ENCODE measurements at places on chromosomes 3 and 15.

- no peak for DNase-seq
Observed at GRCh38 chr3:135869439-135870105, 96.0 kb upstream of the PPP2R3A start.

GRCh38 chr3:16127249-16127648, 47.2 kb upstream of the GALNT15 start:
- no peak for DNase-seq

DNA sequence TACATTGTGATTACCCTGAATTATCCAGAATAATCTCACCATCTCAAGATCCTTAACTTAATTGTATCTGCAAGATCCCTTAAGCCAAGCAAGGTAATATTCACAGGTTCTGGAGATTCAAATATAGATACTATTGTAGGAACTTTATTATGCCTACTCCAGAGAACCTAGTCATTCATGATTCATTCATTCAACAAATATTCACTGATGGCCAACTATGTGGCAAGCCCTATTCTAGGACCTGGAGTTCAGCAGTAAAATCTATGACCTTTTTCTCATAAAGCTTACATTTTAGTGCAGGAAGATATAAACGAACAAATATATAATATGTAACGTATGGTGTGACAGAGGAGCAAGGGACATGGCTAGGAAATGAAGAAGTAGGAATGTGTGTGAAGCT, 49.6 kb downstream of the ISL2 start:
- DNase-seq: no peak

- no peak for DNase-seq
Observed at GRCh38 chr15:55654561-55655031, 66.5 kb upstream of the PYGO1 start.

GRCh38 chr3:106823701-106824100, 553.5 kb upstream of the CCDC54 start:
- DNase-seq: no peak

DNA sequence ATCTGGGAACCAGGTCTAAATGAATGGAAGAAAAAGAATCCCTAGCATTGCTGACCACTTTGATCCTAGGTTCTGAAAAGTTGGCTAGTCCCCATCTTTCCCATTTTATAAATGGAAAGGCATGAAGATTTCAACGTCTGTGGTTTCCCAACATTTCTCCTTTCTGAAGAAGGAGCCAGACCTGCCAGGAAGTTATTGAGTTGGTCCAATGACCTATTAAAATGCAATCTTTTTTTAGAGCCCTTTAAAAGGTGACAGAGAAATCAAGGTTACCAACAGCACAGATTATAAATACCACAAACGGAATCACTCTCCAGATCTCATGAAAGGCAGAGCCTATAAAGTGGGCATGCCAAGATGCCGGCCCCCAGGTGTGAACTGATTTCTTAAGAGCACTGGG, 505.6 kb upstream of the THBS1 start:
- no peak for DNase-seq

DNA sequence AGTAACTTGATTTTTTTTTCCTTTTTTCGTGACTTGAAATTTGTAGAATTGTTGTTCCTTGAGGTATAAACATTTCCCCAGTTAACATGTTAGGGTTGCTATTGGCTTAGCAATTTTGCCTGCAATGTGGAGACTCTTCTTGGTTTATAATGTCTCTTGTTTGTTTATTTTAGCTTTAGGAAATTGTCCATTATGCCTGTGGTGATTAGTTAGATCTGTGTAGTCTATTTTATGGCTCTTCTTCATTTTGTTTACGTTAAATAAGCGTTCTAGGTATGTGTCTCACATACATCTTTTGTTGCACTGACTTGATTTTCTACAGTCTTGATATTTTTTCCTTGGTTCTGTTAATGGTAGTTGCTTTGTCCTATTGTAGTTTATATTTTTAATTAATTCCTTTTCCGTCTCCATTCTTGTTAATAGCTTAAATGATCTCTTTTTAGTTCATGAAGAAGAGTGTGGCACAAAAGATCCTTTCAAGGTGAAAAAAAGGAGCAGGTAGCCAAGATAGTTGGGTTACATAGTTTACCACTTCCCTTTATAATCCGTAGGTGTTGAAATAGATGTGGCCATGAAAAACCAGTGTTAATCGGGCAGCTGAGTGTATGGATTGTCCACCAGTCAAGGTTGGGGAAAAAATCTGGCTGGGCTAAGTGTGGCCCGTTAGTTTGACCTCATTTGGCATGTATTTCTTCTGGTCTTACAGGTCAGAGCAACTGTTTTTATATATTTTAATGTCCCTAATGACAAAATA, 12.1 kb downstream of the IQGAP1 start:
- no peak for DNase-seq

GRCh38 chr3:44098656-44099415, 142.8 kb upstream of the TOPAZ1 start:
- DNase-seq: no peak

GRCh38 chr3:190443257-190443656, 6.4 kb downstream of the TMEM207 start:
- peak; percentile 26 for DNase-seq

- DNase-seq: no peak
Observed at GRCh38 chr3:62415312-62415801, 42.0 kb upstream of the FEZF2 start.

DNA sequence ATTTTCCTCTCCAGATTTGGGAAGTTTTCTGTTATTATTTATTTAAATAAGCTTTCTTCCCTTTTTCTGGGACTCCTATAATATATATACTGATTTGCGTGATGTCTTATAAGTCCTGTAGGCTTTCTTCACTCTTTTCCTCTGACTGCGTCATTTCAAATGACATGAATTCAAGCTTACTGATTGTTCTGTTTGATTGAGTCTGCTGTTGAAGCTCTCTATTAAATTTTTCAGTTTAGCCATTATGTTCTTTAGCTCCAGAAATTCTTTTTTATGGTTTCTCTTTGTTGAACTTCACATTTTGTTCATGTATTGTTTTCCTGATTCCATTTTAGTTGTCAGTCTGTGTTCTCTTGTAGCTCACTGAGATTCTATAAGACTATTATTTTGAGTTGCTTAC, 135.8 kb upstream of the PRR23C start:
- no peak for DNase-seq

DNA sequence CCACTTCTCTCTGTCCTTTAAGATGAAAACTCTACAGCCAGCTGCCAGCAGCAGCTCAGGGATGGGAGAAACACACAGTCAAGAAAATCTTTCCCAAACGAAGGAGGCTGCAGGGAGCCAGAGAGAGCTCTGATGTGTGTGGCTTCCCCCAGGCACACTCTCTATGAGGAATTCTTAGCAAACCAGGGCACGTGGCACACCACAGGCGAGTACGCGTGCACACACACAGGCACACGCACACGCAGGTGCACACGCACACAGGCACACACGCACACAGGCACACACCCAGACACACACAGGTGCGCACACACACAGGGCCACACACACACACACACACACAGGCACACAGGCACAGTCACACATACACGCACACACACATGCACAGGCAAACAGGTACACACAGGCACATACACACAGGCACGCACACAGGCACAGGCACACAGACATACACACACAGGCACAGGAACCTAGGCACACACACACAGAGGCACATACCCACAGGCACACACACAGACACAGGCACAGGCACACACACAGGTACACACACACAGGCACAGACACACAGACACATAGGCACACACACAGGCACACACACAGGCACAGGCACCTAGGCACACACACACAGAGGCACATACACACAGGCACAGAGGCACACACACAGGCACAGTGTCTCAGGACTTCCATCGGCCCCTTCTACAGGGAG, 91.5 kb upstream of the ATP2B2 start:
- no peak for DNase-seq

- no peak for DNase-seq
Observed at GRCh38 chr15:25664761-25665160, 198.4 kb downstream of the ATP10A start.

GRCh38 chr15:74426404-74427281, 7.1 kb downstream of the SEMA7A start:
- no peak for DNase-seq

- no peak for DNase-seq
Observed at GRCh38 chr3:99783011-99783573, 34.6 kb upstream of the CMSS1 start.

GRCh38 chr3:194481103-194481502, 5.7 kb downstream of the ATP13A3 start:
- DNase-seq: peak; percentile 80

- peak; percentile 66 for DNase-seq
Observed at GRCh38 chr15:80418892-80419537, 14.8 kb downstream of the ARNT2 start.

DNA sequence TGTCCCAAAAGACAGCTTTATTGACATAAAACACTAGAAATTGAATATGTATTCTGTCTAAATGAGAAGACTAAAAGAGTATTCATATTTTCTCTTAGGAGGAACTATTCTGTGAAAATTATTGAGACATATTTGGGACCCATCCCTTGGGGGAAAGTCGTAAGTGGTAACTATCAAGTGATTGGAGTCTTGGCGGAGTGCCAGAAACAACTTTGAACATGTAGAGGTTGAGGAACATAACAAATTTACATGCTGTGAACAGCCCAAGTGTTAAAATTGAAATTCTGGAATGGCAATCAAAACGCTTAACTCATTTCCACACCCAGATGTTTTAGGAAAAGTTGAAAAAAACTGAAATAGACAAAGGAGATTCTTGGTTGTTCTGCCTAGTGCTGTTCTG, 1034.6 kb downstream of the NSUN3 start:
- no peak for DNase-seq

DNA sequence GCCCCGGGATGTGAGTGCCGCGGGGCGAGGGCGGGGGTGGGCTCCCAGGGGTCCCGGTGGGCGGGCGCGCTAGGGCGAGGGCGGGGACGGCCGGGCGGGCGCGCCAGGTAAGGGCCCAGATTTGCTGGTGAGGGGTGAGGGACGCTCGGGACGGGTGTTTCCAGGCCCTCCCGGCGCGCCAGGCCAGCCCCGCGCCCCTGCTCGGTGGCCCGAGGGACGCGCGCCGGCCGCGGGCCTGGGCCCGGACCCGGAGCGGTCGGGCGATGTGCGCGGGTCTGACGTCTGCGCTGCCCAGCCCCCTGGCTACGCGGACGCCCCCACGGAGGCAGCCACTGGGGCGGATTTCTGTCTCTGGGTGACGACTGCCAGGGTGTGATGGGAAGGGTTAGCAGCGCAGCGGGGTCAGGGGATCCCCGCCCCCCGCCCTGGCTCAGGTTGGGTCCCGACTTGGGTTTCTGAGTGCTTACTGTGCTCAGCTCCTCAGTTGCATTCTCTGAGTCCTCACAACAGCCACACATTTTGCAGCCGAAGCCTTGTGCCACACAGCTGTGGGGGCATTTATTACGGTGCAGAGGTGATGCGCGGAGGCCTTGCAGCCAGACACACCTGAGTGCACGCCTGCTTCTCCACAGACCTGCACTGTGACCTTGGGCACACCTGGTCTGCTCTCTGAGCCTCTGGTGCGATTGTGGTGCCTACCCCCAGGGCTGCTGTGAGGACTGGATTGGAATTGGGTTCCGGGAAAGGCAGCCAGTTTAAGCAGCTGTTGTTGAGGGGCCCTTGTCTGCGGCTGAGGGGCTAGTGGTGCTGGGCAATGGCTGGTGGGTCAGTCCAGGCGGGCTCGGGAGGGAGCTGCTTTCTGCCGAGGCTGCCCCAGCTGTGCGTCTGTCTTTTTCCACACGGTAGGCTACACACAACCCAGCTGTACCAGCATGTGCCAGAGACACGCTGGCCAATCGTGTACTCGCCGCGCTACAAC, 523 bp downstream of the HDAC11 start:
- peak; percentile 36 for DNase-seq

GRCh38 chr15:40850576-40851112, 6.8 kb downstream of the SPINT1 start:
- DNase-seq: no peak

- DNase-seq: no peak
Observed at GRCh38 chr15:56341201-56341600, 24.0 kb upstream of the TEX9 start.

DNA sequence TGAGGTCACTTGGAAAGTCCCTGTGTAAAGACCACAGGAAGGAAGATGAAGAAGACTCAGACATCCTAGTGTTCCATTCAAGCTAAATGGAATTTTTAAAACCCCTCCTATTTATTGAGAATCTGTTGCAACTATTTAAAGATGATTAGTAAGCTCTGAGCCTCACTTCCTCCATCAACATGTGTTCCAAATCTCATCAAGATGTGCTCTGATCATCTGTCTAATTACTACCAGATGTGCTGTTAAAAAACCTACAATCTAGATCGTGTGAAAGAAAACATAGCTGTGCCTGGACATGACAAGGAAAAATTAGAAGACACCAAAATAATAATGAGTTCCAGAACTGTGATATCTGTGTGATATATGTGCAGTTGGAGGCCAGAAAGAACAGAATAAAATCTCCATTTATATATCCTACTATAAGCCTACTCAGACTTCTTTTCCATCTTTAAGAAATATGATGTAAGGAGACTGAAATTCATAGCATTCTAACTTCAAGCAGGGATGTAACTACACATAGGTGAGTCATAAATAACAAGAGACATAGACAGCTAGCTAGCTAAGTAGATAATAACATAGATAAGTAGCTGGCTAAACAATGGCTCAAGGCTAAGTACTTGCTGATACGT, 7.8 kb downstream of the XPC start:
- DNase-seq: peak; percentile 51

GRCh38 chr3:157115069-157116006, 44.6 kb downstream of the CCNL1 start:
- no peak for DNase-seq

DNA sequence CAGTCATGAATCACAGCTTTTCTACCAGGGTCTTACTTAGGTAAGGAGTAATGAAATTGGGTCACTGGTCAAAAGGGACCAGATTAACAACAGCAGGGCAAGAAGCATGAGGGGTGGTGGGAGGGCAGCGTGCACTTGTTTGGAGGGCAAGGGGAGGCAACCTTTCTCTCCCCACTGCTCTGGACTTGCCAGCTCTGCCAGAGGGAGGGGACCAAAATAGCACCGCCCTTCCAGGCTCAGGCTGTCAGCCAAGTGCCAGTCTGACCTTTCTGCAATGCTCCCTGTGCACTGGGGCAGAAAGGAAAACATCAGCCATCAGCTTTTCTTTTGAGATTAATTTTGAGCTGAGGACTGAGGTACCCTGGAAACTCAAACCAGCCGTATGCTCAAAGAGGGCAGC, 4.5 kb upstream of the ULK3 start:
- no peak for DNase-seq

GRCh38 chr3:33139996-33140395, 26.2 kb downstream of the CRTAP start:
- DNase-seq: no peak

- no peak for DNase-seq
Observed at GRCh38 chr3:145550522-145550921, 610.5 kb downstream of the PLOD2 start.
